GM10248 (cell line): ENCODE measurements at places on chromosomes 12 and 14.

DNA sequence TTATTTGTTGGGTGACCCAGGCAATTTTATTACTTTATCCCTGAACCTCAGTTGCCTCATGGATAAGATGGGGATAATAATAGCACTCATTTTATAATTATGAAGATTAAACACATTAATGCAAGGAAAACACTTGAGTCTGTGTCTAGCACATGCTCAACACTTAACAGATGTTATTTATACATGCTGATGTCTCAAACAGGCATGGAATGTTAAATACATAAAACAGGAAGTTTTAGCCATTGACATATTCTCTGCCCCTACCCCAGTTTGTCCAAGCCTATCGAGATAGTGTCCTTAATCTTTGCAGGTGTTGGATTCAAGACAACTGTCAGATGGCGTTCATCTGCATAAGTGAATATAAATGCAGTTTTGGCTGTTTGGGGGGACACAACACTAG is 109.8 kb downstream of the SCAF11 start:
- no peak for DNase-seq

DNA sequence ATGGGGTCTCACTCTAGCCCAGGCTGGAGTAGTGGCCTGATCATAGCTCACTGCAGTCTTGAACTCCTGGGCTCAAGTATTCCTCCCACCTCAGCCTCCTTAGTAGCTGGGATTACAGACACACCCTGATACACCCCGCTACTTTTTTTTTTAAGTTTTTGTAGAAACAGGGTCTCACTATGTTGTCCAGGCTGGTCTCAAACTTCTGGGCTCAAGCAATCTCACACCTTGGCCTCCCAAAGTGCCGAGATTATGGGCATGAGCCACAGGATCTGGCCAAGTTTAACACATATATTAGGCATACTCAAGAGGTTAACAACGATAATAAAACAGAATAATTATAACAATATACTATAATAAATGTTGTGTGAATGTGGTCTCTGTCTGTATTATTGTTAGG is 25.8 kb downstream of the PPTC7 start:
- DNase-seq, result no peak

- DNase-seq, result no peak
Measured at GRCh38 chr14:77438596-77438995, 15.3 kb upstream of the NOXRED1 start.

- DNase-seq, result no peak
Measured at GRCh38 chr14:91484186-91484585, 25.9 kb downstream of the PPP4R3A start.

DNA sequence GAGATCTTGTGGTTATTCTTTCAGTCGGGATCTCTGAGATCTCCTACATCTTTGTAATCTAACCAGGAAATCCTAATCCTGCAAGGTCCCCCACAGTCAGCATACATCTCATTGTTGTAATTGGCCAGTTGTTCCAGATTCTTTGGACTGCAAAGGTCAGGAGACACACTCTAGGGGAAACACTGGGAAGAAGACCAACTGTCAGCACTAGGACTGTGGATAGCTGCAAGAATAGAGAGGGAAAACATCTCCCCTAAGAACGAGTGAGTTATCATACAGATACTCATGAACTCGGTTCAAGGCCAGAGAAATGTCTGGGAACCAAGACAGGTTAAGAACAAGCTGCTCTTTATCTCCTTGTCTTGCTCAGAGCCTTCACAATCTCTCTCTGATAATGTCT is 217.9 kb upstream of the TMPO start:
- no peak for DNase-seq

DNA sequence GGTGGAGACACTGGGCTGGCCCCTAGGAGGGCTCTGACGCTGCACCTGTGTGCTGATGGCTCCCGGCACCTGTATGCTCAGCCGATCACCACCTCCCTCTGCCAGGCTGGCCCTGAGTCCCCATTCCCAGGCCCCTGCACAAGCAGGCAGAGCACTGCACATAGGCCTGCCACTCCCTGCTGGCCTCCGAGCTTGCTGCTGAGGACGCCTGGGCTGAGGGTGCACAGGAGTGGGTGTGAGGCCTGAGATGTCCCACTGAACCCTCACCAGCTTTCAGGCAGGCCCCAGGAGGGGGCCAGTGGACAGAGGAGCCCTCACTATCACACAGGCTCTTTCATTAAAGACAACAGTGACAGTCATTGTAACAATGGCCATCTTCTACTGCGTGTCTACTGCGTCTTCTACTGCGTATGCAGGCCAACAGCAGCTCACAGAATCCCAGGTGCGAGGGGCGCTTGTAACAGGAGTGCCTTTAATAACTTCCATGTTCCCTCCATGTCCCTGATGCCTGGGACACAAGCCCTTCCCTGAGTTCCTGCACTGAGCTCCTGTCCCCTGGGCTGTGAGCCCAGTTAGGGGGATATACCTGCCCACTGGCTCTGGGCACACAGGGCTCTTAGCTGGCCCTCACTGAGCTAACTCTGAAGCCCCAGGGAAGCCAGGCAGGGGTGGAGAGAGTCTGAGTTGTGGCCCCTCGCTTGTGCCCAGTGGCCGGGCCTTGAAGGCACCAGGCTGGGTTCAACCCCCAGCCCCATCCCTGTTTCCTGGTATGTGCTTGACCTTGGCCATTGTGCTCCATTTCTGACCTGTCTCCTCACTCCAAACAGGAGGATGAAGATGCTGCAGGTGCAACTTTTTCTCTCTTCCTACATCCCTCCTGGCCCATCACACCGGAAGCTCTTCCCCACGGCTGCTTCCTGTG is 71.3 kb downstream of the PRIMA1 start:
- no peak for DNase-seq

GRCh38 chr12:105492591-105493545 is 162.4 kb downstream of the C12orf75 start:
- no peak for DNase-seq

DNA sequence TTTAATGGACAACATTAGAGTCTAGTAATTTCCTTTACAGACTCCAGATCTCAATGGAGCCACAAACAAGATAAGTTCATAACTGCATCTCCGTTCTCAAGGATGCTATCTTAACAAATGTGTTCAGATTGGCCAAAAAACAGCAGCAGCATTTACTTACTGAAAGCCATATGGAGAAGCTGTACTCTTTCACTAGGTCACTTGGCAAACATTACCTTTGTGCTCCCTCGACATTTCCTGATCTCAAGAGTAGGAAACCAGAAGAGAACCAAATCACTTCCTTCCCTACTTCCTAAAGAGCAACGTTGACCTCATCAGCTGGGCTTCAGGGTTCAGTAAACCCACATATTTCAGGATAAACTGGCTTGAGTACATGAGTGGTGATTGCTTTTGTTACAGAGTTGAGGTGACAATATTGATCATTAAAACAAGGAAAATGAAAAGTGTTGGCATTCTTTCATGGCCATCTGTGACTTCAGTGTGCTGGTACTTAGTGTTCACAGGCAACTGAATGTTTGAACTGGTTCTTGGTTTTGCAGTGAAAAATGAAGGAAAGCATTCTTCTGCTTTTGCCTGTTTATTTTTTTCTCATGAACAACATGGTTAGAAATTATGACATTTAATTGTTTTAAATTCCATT is 449.6 kb downstream of the TMEM117 start:
- no peak for DNase-seq

DNA sequence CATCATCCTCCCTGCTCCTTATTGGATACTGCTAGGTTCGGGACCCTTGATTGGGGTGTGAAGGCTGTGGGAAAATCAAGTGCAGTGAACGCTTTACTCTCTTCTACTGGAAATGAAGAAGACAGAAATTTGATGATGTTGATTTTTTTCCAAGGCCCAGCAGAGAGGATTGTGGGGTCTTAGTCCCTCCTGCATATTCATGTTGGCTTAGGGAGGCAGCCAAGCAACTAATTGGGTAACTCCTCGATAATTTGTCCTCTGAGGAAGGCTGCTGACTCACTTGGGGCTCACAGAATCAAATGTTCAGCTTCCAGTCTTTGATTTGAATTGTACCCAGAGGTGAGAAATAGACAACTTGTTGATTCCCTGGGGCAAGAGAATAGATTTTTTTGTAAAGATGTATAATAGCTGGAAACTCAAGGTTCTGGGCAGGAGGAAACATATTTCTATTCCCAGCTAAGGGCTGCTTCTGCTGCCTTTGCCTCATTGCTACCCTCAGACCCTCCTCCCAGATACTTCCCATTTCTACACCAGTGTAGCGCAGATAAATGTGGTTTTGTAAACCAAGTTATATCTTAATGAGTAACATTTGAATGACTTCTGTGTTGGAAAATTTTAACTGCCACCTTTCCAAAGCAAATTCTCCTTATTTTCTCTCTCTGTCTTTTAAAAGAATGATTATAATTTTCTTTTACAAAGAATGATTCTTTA is 21.7 kb downstream of the NEUROD4 start:
- no peak for DNase-seq

DNA sequence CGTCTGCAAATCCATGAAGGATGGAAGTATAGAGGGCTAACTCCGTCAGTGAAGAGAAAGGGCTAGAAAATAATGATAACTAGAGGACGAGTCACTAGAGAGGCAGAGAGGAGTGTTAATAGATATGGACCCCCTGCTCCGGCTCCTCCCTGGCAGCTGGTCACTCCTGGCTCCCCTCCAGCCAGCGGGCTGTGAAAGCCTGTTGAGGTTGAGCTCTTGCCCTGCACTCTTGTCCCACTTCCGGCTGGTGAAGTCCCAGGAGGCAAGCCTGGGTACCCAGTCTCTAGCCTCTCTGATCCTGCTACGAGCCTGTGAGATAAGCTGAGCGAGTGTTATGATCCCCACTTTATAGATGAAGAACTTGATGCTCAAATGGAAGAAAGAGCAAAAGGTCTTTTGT is 90.3 kb downstream of the RFX4 start:
- DNase-seq, result no peak

DNA sequence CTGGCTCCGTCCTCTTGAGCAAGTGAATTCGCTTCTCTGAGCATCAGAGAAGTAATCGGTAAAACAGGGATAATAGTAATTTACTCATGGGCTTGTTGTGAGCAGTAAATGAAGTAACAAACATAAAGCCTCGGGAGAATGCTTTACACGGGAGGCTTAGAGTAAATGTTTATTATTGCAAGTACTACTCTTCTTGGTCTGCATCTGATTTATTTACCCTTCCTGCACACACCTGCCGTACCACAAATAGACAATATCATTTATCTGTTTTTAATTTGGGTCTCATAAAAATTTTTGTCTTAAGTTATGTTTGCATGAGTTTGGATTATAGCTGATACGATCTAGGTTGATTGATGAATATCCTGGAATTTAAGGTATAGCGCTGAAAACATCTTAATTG is 7.8 kb upstream of the COL2A1 start:
- DNase-seq, result no peak

DNA sequence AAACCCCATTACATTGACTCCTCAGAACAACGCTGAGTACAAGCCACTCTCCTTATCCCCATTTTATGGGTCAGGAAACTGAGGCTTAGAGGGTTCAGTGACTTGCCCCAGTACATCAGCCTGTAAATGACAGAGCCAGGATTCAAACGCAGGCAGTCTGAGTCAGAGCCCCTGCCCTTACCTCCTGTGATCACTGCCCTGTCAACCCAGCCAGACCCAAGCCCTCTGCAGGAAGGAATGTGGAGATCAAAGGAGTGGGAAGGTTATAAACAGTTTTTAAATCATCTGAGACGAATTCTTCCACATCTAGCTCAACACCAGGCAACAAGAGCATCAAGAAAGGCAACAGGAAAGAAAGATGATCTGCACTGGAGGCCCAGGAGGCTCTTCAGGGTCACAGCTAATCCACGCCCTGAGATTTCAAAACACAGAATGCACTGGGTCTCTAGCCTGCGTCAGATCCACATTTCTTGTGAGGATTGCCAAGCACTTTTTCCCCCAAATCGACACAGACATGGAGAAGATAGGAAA is 38.5 kb downstream of the SPTB start:
- DNase-seq, result no peak

GRCh38 chr12:82486524-82487235 is 128.4 kb downstream of the METTL25 start:
- DNase-seq, result no peak

- DNase-seq, result no peak
Measured at GRCh38 chr14:98819132-98819866, 452.7 kb downstream of the BCL11B start.

- DNase-seq, result no peak
Measured at GRCh38 chr12:39404000-39404399, 38.9 kb downstream of the KIF21A start.

- DNase-seq, result no peak
Measured at GRCh38 chr12:51947246-51947996, 4.1 kb upstream of the ACVR1B start.

- no peak for DNase-seq
Measured at GRCh38 chr14:74492776-74493342, at the start of gene NPC2. Gene NPC2 (minus strand): TSS chr14:74493305. CDS start chr14:74493274, 31 bp downstream.

DNA sequence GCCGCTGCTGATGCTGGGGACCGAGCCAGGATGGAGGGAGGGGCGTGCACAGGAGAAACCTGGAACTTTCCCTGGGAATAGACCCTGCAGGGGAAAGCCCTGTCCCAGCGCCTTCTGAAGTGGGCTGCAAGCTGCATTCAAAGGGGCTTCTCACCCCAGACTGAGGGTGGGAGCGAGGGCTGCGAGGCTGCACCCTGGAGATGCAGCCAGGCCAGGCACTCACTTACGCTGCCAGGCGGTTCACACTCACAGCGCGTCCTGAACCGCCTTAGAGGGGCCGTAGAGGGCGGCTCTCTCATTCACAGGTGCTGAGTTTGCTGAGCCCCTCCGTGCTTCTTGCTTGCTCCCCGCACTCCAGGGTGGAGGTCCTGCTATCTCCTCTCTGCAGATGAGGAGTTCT is 208.5 kb upstream of the C14orf180 start:
- DNase-seq, result no peak

GRCh38 chr12:51827925-51828818 is 20.3 kb downstream of the FIGNL2 start:
- no peak for DNase-seq

DNA sequence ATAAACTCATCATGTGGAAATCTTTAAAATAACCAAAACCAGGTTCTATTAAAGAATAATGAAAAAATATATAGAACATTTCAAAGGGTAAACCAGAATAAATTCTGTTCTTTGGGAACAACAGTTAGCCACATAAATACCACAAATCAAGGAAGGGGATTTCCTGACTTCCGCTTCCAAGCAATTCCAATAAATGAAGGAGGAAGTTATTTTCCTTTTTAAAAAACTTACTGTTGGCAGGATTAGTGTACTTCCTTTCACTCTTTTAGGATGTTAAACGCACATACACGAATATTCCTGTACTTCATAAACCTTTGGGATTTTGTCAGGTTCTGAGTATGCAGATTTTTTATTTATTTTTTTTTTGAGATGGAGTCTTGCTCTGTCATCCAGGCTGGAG is 13.7 kb upstream of the LIMA1 start:
- DNase-seq, result no peak

DNA sequence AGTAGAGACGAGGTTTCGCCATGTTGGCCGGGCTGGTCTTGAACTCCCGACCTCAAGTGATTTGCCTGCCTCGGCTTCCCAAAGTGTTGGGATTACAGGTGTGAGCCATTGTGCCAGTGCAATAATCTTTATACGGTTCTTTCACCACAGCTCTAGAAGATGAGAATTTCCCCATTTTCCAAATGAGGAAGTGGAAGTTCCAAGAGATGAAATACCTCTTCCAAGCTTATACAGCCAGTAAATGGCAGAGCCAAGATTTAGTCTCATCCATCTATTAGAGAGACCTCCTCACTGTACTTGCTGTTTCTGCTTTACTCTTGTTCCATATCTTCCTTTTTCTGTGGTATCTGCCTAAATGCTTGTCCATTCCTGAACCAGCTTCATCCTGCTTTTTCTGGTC is 3.1 kb upstream of the LMNTD1 start:
- DNase-seq, result no peak

- no peak for DNase-seq
Measured at GRCh38 chr14:53032161-53032803, 81.4 kb upstream of the FERMT2 start.
